ENCODE measurements at places on chromosomes 5 and 9.

- DNase-seq: no peak
Observed at GRCh38 chr9:120477534-120478001, 102.4 kb downstream of the CDK5RAP2 start.

GRCh38 chr5:168578538-168579487 is at the start of gene PANK3:
PANK3 (minus strand) TSS chr5:168579368; CDS start chr5:168579283, 85 bp downstream.
- peak; percentile 19 for DNase-seq

DNA sequence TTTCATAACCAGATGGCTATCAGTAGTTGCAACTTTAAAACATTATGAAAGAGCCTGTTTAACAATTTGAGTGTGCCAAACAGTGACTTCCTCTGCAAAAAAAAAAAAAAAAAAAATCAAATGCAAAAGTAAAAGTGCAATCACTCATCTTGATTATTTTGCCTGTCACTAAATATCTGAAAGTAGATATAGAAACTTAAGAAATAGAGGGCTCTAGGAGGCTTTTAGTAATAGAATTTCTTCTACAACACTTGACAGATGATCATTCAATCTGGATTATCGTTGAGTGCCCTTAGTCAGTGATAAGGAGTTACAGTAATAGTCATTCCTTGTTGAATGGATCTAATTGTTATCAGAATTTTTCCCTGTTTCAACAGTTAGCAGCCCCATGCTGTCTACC is 101.8 kb downstream of the CETN3 start:
- no peak for DNase-seq

DNA sequence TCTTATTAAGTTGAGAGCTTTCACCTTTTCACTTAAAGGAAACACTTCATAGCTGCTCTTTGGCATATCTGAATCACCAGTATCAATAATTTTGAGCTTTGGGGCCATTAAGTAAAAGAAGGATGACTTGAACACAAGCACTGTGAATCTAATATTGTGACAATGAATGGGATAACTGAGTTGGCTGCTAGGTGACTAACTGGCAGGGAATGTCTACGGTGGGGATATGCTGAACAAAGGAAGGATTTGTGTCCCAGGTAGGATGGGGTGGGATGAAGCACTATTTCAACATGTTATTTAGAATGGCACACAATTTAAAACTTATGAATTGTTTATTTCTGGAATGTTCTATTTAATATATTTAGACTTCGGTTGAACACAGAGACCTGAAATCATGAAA is 123.6 kb downstream of the TEX10 start:
- no peak for DNase-seq

- DNase-seq: no peak
Observed at GRCh38 chr5:166788050-166788449, 1503.4 kb upstream of the WWC1 start.

GRCh38 chr5:111699324-111699723 is 57.7 kb downstream of the NREP start:
- no peak for DNase-seq

DNA sequence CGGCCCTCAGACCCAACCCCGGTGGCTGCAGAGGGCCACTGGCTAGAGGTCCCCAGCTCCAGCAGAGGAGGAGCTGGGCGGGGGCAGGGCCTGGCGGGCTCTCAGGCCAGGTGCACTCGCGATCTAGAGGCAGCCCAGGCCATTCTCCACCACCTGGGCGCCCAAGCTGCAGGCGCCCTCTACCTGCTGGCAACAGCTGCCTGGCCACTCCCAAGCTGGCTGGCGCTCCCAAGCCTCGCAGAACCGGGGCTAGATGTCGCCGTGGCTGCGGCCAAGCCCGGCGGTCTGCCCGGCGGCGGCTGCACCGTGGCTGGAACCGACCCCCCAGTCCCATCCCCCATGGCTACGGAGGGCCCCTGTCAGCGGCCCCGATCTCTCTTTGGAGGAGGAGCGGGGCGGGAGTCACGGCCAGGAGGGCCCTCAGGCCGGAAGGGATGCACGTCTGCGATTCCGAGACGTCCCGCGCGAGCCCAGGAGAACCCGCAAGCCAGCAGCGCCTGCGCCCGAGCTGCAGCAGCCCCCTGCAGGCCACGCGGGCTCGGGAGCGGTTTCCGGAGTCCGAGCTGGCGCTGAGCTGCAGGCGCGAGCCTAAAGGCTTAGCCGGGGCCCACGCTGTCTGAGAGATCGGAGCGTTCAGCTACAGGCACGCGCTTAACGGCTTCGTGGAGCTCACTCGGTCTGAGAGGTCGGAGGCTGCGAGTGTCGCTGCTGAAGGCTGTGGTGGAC is 44.3 kb upstream of the BICD2 start:
- DNase-seq: peak; percentile 9

DNA sequence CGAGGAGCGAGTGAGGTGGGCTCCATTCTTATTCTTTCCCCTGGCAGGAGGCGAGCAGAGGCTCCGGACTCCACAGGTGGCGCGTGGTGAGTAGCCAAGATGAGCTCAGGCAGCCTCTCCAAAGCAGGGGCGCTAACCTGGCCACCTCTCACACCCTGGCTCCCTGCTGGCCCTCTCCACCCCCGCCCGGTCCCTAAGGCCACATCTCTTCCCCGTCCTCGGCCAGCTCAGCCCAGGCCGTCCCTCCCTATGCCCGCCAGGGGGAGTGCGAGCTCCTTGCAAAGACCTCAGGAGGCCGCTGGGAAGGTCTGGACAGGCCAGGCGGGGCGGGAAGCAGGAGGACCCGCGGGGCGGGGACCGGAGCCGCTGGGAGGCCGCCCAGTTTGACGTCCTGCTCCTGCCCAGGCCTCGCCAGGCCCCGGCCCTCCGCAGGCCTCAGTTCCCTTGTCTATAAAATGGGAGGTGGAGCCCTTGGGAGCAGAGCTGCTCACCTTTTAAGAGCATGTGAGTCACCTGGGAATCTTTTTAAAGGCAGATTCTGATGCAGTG is 46.3 kb upstream of the GGTA1 start:
- DNase-seq: peak; percentile 12

DNA sequence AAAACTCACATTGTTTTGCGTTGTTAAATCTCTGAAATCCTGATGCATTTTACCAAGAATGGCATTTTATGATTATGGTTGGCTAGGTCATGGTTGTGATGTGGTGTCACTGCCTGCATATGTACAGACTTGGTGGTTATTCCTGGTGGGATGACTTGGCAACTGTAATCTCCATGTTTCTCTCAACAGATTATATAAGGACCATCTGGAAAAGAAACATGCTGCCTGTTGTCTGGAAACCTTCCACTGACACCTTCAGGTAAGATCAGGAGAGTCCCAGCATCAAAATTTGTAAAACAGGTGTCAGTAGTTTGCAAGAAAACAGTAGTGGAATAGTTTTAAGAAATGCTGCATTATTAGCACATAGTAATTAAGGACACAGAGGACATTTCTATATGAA is 3.0 kb upstream of the ACER2 start:
- no peak for DNase-seq

Data from activated naive CD4-positive, alpha-beta T cell (primary cell).